ENCODE measurements at places on chromosomes 5 and 9.
A peak's percentile ranks its signal among the peaks of the same experiment; 100 is the strongest.

- no peak for DNase-seq
These were observed 361.3 kb downstream of the ENC1 start for GRCh38 chr5:74279244-74279643.

DNA sequence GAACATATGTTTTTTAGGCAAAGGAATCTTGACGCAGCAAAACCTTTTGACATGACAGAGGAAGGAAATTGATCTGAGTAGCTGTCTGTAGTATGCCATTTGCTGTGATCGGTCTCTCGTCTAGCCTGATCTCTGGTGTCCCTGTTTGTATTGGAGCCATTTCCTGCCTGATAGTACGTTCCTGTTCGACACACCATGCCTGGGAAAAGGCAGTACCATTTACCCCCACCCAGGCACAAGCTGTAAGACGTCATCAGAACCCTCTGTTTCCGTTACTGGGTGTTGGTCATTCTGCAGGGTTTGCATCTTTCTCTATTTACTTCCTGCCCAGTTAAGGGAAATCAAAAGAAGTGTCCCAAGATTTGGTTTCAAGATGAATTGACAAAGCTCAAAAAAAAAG, 129.7 kb downstream of the CEMIP2 start:
- no peak for DNase-seq

DNA sequence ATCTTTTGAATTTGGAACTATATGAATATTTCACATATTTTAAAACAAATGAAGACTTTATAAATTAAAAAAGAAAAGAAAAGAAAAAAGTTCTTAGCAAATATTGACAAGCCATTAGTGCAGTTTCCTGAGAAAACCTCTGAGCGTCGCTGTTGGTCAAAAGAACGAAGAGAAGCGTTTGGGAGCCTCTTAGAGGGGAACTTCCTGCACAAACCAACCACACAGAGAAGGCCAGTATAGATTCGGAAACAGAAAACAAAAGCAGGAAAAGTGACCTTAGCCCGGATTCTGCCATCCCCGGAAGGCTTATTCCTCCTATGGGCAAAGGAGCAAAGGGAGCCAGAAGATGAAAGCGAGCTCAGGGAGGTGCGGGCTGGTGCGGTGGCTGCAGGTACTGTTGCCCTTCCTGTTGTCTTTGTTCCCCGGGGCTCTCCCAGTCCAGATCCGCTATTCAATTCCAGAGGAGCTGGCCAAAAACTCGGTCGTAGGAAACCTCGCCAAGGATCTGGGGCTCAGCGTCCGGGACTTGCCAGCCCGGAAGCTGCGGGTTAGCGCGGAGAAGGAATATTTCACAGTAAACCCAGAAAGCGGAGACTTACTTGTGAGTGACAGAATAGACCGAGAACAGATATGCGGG, at the start of gene PCDHGB2:
Gene PCDHGB2 (plus strand): TSS at position 205 of the 637 bp plus-strand sequence. CDS start 142 bp downstream, at position 347.
- peak; percentile 4 for DNase-seq

DNA sequence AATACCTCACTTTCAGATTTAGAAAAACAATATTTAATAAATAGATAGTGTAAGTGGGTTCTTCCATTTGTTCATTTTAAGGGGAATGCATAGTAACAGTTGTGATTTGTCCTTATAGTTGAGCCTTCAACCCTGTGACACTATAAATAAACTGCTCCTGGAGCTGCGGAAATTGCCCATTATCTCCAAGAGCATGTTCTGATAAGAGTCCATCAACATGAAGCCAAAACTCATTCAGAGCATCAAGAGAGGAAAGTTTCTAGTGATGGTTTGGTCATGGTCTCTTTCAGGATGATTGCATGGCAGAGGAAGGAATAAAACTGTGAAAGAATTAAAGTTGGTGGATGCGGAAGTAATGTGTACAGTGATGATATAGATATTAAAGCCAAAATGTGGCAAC, 772.1 kb upstream of the DMAC1 start:
- DNase-seq: no peak

DNA sequence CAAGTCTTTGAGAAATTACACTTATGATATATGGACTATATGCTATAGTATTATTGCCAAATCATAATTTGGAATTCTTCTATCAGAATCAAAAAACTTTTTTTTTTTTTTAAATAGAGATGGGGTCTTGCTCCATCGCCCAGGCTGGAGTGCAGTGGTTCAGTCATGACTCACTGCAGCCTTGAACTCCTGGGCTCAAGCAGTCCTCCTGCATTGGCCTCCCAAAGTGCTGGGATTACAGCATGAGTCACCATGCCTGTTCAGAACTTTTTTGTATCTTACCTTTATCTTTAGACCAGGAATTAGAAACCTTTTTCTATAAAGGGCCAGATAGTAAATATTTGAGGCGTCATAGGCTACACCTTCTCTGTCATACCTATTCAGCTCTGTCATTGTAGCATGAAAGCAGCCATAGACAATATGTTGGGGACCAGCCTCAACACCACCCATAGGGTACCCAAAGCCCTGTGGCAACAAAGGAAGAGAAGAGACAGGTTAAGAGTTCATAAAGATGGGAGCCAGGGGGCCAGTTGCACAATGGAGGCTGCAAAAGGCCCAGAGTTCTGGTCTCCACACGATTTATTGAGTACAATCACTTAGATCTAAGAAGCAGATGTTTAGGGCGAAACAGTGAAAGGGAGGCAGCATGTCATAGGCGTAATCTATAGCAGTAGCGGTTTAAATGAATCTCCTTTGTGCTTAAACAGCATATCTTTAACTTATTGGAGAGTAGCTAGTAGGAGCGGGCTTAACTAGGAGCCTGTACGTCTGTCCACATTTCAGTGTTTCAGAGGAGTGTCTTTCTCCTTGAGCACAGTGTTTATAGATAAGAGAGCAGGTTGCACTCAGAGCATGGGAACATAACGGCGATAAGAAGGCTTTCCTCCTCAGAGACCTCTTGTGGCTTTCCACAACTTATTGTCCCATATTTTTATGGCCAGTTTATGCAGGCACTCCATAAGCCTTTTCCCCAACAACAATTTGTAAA, 12.5 kb downstream of the ECM2 start:
- no peak for DNase-seq

DNA sequence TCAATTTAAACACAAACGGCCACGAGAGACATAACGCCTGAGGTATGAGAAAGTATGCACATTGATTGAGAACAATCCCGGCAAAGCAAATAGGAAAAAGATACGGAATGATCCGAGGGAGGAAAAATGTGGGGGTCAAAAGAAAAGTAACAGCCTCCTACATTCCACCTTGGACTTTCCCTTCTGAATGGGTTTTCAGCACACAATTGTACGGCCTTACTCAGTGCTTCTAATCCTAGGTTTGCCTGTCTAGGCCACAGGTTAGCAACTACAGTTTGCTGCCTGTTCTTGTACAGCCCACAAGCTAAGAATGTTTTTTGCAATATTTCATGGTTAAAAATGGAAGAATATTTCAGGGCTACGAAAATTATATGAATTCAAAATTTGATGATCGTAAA, 46.2 kb upstream of the RNF20 start:
- no peak for DNase-seq

GRCh38 chr5:114316167-114316566, 45.7 kb upstream of the KCNN2 start:
- DNase-seq: no peak

- DNase-seq: no peak
These were observed 16.9 kb upstream of the FER start for GRCh38 chr5:108730617-108731340.

- DNase-seq: no peak
These were observed 41.9 kb downstream of the GLRX start for GRCh38 chr5:95780597-95780996.

GRCh38 chr5:113641715-113642114, 128.2 kb downstream of the YTHDC2 start:
- DNase-seq: no peak

GRCh38 chr9:27086818-27087680, 22.0 kb upstream of the TEK start:
- DNase-seq: no peak

DNA sequence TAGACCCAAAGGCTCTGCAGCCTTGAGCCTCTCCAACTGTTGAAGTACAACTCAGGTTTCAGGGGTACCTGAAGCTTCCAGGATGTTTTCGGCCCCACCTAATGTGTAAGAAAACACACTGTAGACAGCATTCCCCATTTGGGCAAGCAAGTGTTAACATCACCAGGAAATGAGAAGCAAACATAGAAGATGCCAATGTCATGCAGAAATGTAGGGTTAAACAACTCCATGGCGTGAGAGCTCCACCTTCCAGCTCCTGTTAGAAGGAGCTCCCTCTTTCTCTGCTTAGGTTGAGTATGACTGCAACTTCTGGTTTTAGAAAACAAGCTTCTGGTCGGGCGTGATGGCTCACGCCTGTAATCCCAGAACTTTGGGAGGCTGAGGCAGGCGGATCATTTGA, 31.0 kb upstream of the DENND1A start:
- no peak for DNase-seq

GRCh38 chr9:97874624-97875023, 21.6 kb downstream of the FOXE1 start:
- DNase-seq: no peak

DNA sequence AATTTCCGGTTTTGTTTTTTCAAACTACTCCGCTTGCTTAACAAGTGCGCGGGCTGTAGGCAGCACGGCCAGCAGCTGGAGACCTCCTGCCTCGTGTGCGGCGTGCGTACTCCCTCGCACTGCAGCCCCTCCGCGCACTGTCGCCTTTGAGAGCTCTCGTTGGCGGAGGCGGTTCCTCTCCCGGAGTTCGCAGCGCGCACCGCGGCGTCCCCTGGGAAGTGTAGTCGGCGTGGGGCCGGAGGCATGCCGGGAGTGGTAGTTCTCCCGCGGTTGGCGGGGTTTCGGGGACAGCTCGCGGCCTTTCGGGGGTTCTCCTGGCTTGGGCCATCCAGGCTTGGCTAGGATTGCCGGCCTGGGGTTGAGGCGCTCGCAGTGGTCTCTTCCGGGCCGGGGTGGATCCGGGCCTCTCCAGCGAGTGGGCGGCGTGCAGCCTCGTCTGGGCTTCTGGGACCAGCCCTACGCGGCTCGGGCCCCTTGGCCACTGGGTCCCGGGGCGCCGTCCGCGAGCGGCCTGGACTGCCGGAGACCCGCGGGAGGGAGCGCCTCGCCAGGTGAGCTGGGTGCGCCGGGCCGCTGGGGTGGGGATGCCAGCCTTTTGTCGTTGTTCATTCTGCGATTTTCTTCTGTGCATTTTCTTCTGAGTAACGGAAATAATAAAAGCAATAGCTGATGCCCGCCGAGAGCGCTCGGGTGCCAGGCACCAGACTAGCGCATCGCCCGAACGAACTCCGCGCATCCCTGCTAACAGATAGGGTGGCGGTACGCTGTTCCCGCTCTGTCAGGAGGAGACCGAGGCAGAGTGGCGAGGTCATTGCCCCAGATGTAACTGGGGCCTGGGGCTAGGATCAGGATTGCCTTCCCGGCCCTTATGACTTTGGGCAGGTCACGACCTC, at the start of gene ZNF354C:
Gene ZNF354C (plus strand): TSS at position 258 of the 893 bp plus-strand sequence. CDS start 1,696 bp downstream, outside the sequence.
- peak; percentile 60 for DNase-seq

DNA sequence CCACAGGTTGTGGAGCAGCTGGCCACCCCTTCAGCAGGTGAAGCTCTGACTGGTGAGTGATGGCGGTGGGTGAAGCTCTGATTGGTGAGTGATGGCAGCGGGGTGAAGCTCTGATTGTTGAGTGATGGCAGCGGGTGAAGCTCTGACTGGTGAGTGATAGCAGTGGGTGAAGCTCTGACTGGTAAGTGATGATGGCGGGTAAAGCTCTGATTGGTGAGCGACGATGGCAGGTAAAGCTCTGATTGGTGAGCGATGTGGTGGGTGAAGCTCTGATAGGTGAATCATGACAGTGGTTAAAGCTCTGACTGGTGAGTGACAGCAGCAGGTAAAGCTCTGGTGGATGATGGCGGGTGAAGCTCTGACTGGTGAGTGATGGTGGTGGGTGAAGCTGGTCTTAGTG, 9.4 kb upstream of the ABO start:
- no peak for DNase-seq

- DNase-seq: no peak
These were observed 37.2 kb downstream of the RCL1 start for GRCh38 chr9:4829969-4830368.

DNA sequence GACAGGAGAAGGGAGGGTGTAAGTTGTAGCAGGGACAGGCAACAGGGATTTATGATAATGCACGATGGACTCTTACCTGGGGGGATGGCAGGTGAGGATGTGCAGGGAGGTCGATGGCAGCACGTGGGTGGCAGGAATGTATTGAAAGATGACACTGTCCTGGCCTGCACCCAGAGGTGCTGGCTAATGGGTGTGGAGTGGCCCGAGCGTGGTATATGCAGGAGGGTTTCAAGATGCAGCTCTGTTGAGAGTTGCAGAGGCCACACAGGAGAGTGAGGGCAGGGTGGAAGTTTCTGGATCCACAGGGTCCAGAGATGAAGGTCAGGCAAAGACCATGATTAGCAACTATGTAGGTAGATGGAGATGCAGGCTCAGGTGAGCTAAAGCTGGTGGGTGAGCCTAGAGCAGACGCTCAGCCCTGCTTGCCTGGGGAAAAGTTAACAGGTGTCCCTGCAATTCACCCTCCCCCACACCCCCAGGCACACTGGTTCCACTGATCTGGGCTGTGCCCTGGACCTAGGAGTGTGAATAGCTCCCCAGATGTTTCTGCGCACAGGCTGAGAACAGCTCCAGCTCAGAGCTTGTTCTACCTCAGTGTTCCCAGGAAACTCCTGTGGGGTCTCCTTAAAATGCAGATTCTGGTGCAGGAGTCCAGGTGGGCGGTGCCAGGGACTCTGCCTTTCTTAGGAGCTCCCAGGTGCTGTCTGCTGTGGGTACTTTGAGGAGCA, 21.5 kb upstream of the S1PR3 start:
- no peak for DNase-seq
